Cortex of kidney (tissue), 1 donor: ENCODE measurements at places on chromosomes 3 and 15.

DNA sequence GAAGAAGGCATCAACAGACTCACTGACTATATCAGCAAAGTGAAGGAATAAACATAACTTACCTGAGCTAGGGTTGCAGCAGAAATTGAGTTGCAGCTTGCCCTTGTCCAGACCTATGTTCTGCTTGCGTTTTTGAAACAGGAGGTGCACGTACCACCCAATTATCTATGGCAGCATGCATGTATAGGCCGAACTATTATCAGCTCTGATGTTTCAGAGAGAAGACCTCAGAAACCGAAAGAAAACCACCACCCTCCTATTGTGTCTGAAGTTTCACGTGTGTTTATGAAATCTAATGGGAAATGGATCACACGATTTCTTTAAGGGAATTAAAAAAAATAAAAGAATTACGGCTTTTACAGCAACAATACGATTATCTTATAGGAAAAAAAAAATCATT is 17.8 kb downstream of the LMOD3 start:
- DNase-seq: no peak

DNA sequence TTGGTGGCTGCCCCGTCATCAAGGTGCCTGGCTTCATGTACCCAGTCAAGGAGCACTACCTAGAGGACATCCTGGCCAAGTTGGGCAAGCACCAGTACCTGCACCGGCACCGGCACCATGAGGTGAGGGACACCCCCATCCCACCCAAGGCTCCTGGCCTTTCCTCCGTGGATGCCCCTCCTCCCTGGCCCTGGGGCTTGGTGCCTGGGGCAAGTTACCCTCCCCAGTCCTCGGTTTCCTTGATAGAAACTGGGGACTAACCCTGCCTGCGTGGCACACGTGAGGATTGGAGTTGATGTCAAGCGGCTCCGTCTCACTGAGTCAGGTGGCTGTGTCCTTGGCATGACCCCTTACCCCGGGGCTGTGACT is 43.9 kb downstream of the DHX30 start:
- DNase-seq: no peak

GRCh38 chr3:101270149-101270548 is 50.2 kb downstream of the IMPG2 start:
- DNase-seq: no peak

DNA sequence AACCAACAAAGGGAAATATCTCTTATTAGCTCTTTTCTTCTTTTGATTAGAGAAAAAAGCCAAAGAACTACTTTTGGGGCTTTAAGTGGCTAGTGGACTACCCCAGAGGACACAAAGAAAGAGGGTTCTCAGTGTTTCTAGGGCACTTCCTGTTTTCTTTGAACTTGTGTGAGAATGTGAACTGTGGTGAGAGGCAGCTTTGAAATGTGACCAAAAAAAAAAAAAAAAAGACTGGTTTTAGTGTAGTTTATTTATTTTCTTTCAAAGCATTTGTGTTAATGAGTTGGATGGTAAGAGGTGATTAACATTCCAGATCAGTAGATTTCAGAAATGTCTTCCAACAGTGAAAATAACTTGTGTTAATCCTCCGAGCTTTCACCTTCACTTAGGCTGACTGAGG is 32.4 kb downstream of the SELENOT start:
- DNase-seq: no peak

- no peak for DNase-seq
Observed at GRCh38 chr3:21505711-21506460, 245.1 kb downstream of the ZNF385D start.

DNA sequence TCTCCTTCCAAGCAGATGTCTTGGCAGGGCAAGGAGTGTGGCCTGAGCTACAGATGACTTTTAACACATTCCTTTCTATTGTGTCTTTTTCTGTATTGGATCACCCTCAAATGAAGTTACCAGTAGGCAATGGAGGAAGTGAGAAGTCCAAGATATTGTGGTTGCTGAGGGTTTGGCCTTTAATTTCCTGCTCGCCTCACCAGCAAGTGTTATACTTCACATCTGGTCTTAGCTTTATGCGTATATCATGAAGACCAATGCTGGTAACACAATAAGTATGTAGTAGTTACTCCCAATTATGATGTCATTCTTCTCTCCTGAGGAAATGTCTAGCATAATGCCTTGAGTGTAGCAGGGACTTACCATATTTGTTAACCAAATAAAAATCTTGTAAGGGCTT is 179.9 kb downstream of the ZIC1 start:
- DNase-seq: no peak

DNA sequence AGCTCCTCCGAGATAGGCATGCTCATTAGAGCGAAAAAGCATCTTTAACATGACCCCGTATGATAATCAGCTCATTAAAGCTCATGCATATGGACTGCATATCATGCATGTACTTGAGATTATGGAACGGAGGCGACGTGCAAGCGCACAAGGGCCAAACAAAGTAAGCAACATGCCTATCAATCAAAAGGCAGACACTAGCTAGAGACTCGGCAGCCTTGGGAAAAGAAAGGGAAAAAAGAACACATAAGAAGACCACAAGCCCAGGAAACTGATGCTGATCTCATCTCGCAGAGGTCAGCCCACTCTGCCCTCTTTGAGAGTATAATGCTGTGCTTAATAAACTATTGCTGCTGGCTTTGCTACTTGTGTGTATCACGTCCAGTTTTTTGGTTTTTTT is 2.6 kb upstream of the ACOX2 start:
- no peak for DNase-seq

GRCh38 chr3:102105193-102105592 is 255.9 kb downstream of the NFKBIZ start:
- DNase-seq: no peak

GRCh38 chr15:55552926-55553325 is 35.2 kb downstream of the PYGO1 start:
- DNase-seq: no peak

DNA sequence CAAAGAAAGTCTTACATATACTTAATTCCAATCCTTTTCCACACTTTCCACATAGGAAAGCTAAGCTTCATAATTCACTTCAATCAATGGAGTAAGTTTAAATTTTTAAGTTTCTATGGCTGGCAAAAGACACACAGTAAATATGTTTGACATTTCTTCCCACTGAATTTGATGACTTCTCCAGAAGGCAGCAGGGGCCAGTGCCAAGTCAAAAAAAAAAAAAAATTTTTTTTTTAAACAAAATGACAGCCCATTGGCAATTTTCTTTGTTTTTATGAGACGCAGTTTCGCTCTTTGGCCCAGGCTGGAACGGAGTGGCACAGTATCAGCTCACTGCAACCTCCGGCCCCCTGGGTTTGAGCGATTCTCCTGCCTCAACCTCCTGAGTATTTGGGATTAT is 28.7 kb downstream of the ATP13A3 start:
- no peak for DNase-seq

DNA sequence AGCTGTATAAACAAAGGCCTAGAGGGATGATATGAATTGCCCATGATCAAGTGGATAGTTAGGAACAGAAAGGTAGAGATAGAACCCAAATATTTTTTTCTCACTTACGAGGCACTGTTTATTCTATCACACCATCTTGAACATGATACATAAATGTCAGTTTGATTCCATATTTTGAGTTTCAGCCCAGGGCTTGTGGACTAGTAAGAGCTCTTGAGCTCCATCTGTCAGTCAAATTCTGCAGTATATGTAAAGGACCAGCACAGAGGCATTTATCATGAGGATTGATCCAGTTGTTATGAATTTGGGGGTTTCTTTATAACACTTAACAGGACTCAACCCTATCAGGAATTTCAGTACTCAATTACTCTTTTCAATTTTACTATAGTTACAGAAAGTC is 4.8 kb downstream of the SLC27A2 start:
- no peak for DNase-seq

GRCh38 chr3:123034120-123034519 is 6.6 kb upstream of the SEMA5B start:
- DNase-seq: no peak

DNA sequence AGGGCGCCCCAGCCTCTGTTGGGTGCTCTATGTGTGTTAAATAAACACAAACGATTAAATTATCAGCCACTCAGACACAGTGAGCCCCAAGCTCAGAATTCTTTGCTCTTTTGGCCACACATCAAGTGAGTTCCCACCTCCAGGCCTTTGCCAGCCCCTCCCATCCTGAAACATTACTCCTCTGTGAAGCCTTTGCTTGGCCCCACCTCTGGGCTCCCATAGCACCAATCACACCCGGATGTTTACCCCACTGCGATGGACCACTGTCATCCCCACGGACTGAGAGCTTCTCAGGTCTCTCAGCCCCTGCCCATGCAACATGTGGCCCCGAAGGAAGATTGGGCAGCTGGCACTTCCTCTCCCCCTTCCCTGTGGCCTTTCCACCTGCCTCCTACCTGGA is 85.1 kb downstream of the NUP210 start:
- DNase-seq: no peak

DNA sequence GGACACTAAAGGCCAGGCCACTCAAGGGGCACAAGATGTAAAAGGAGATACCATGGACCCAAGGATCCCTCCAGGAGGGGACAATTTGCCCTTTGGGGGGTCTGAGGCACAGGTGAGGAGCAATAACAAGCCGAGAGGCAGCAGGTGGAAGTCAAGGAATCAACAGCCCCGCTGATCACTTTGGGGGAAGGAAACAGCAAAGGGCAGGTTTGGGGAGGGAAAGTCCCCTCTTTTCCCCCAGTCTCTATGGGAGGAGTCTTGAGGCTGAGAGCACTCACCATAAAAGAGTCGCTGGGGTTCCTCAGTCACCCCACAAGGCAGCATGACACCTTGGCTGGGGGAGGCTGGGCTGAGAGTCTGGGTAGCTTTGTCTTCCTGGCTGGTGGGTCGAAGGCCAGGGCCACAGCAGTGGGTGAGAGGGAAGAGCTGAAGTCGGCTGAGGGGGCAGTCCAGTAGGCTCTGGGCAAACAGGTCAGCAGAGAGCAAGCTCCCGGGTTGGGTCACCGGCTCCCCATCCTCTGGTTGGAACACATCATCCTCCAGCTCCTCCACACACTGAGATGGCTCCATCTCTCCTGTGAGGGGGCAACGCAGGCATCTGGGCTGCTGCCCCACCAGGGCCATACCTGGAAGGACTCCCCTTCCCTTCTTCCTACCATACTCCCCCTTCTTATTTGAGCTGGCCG is 3.0 kb downstream of the BMF start:
- no peak for DNase-seq

DNA sequence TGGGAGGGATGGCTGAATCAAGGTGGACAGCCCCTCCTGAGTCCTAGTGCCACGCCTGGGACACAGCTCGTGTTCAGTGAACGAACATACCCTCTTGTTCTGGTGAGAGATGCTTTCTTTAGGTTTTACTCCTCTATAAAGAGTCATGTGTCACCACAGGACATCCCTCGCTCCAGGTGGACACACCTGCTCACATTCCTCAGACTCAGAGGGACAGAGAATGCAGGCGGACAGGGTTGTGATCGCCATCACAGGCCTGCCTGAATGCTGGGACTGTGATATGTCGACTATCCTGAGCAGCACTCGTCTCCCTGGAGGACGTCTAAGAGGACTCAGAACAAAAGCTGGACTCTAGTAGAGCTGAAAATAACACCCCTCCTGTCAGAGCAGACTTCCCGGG is 96.4 kb upstream of the SNRPA1 start:
- no peak for DNase-seq

DNA sequence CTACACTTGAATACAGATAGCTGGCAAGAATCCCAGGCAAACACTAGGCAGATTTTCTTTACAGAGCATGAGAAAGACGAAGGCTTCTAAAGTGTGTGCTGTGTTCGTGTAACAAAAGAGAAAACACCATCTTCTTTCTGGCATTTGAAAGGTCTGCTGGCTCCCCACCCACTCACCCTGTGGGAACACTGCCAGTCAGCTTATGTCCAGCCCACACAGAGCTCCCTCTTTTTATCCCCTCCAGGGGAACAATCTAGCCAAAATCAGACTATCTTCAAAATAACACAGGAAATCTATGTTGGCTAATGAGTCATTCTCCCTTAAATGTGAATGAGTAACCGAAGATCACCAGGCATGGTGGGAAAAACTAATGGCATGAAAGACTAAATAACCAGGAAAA is 45.6 kb upstream of the PAQR5 start:
- DNase-seq: no peak

DNA sequence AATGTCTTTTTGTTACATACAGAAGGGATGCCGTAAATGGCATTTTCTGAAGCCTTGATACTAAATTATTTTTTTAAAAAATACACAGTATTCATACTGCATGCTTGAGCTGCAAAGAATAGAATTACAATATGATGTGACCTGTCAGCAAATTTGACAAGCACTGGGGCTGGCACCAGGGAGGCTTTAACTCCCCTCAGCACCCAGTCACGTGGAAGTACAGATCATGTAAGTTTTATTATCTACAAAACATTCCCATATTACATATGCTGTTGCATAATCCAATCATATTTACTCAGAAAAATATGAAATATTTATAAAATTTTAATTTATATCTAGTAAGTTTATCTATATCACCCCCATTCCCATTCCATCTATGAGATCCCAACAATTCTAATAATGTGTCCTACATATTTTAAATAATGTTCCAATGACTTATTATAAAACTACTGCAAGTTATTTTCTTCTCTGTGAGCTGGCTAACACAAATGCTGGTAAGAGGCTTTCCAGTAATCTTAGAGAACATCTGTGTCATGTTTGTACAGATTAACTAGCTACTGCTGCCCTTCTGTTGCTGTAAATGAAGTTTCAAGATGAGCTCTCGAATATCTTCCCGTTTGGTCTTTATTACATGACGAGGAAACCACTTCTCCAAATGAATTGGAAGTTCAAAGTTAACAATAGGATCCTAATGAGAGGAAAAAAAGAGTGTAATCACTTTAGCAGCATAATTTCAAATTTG is 5.2 kb upstream of the IMPG2 start:
- DNase-seq: no peak

DNA sequence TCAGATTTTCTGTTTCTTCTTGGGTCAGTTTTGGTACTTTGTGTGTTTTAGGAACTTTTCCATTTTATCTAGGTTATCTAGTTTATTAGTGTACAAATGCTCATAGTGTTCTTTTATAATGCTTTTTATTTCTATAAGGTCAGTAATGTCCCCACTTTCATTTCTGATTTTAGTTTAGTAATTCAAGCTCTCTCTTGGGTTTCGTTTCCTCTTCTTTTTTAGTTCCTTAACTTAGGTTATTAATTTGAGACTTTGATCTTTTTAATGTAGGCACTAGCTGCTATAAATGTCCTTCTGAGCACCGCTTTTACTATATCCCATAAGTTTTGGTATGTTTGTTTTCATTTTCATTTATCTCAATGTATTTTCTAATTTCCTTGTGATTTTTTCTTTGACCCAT is 27.0 kb upstream of the CD200R1L start:
- DNase-seq: no peak

GRCh38 chr3:125107861-125108567 is 52.2 kb upstream of the HEG1 start:
- DNase-seq: no peak
